ENCODE measurements at places on chromosomes 7 and 10.

- DNase-seq: no peak
These were observed 232.2 kb downstream of the TRIL start for GRCh38 chr7:28725911-28726310.

- DNase-seq: no peak
These were observed 348.5 kb upstream of the PRKCQ start for GRCh38 chr10:6928586-6928985.

DNA sequence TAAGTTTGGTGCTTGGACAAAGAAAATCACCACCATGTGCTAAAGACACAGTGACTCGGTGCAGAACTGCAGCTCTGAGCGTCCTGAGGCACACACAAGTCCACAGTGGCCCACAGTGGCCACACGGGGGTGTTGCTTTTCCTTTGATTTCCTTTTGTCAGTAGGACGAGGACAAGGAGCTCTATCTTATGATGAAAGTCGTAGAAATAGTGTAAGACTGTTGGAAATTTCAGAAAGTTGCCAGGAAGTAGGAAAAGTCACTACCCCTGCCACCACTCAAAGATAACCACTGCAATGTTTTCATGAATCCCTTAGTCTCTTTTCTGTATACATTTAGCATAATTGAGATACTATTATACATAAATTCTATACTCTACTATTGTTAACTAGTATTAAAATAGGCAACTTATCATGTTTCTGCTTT lies 146.0 kb downstream of the TNS3 start:
- DNase-seq: no peak

DNA sequence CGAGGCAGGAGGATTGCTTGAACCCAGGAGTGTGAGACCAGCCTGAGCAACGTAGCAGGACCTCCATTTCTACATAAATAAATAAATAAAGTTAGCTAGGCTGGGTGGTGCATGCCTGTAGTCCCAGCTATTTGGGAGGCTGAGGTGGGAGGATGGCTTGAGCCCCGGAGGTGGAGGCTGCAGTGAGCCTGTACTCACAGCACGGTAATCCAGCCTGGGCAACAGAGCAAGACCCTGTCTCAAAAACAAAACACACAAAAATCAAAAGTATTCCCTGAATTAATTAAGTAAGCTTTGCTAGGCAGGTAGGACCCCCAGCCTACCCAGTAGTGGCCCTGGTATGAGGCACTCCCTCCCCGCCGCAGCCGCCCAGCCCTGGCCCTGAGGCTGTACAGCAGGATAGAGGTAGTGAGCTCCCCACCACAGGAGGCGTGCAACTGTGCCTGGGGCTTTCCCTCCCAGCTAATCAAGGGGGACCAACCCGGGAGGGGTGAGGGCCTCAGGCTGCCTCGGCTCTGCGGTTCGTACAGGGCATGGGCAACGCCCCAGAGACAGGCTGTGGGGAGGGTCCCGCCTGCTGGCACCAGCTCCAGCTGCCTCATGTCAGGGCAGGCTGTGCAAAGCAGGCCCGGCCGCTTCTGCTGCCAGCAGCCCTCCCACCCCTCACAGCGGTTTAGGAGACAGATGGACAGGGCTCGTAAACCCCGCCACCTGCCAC lies 1.0 kb upstream of the CYP2W1 start:
- no peak for DNase-seq

DNA sequence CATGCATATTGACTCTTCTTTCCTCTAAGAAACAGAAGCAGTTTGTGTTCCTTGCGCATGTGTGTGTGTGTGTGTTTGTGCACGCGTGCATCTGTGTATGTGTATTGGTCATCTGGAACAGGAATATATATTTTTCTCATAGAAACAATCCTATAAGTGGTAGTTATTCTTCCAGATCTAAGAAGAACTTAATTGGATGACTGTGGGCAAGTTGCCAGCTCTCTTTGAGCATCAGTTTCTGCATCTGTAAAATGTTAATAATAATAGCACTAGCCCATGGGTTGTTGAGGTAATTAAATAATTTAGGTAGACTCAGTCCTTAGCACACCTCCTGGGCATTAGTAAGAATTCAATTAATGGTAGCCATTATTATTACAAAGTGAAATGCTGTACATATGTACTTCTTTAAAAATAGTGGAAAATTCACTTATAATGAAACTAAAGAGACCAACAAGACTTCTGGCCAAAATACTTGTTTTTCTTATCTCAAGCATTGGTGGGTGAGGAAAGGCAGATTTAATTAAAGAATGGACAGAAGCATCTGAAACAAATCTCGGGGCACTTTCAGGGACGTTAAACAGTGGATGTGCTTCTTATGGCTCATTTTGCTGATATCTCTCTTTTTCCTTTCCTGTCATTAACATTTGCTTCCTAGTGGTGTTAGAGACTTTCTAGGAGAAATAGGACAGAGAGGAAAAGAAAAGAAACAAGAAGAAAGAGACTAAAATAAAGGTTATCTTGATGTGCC lies 124.9 kb upstream of the HABP2 start:
- DNase-seq: no peak

DNA sequence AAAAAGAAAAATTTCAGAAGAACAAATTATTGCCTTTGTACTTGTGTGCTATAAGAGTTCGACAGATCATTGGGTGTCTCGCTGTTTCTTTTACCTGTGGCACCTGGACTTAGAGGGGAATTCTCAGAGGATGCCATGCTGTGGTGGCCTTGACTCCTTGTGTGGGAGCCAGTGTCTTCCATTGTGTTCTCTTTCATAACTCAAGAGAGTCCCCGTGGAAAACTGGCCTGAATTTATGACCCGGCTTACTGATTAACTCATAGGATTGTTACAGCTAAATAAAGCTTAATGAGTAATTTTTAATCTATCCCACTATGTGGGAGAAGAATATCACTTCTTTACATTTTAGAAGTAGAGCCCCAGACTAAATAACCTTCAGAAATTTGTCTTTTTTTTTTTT lies 54.5 kb downstream of the UBE3C start:
- DNase-seq: no peak

- DNase-seq: peak; percentile 46
These were observed at the start of gene NT5C3A for GRCh38 chr7:33062023-33062781. NT5C3A (minus strand) TSS chr7:33062776; CDS start chr7:33062705, 71 bp downstream.

DNA sequence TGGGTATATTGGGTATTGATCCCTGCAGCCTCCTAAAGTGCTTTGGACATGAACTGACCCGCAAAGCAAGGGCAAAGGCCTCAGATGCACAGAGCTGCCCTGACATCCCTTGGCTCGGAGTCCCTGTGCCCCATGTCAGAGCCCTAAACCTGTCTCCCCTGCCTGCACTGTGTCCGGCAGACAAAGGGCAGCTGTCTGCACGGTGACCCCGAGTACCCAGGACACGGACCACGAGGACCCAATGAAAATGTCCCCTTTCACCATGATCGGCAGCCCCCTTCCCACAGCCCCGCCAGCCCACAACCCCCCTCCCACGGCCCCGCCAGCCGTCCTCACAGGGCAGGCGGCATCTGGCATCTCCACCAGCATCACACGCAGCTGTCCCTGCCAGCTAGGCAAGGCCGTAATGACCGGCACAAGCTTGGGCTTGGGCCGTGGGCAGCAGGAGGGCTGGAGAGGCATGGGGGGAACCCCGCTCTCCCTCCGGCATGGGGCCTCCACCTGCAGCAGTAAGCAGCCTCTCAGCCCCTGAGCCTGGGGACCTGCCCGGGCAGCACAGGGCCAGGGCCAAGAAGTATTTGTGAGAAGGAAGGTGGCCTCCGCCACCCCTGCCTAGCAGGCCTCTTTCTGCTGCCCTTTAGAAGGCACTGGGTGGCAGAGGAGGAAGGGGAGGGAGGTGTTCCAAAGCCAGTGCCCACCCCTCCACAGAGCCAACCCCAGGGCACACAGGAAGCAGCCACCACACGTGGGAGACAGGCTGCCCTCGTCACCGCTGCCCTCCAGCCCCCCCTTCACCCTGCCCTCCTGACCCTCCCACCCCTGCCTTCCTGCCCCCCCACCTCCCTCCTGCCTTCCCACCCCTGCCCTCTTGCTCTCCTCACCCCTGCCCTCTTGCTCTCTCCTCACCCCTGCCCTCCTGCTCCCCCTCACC lies 10.1 kb downstream of the NUDT1 start:
- no peak for DNase-seq

DNA sequence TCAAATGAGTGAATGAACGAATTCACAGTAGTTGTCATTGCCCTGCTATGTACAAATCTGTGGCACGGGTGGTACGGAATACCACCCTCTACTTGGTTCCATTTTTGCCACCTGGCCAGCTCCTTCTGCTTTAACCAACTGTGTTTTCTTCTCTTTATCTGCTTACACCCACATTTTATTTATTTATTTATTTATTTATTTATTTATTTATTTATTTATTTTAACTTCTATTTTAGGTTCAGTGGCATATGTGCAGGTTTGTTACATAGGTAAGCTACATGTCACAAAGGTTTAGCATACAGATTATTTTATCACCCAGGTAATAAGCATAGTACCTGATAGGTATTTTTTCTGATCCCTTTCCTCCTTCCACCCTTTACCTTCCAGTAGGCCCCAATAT lies 42.2 kb upstream of the CAPZA2 start:
- DNase-seq: no peak

GRCh38 chr7:130070861-130071622 lies 708 bp downstream of the KLHDC10 start:
- DNase-seq: no peak

DNA sequence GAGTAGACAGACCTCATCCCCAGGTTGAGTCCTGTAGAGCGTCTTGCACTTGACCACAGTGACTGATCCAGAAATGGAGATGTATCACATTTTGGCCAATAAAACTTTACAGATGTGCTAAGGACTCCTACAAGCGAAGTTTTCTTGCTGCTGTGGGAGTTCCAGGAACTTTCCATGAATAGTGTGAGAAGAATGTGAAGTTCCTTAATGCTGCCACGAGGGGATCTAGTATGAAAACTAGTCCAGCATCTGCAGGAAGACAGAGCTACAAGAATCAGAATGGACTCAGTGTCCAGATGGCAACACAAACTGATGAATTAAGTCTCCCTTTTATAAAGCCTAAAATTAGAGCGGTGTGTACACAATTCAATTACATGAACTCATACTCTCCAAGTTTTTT lies 14.8 kb upstream of the LSM8 start:
- DNase-seq: no peak

- no peak for DNase-seq
These were observed 660 bp downstream of the VCL start for GRCh38 chr10:73998623-73998928.

GRCh38 chr7:74294191-74294998 lies 5.2 kb downstream of the CLIP2 start:
- no peak for DNase-seq

- no peak for DNase-seq
These were observed 23.4 kb downstream of the CAMK2G start for GRCh38 chr10:73850863-73851461.

GRCh38 chr10:77310288-77310840 lies 327.2 kb downstream of the KCNMA1 start:
- DNase-seq: no peak

DNA sequence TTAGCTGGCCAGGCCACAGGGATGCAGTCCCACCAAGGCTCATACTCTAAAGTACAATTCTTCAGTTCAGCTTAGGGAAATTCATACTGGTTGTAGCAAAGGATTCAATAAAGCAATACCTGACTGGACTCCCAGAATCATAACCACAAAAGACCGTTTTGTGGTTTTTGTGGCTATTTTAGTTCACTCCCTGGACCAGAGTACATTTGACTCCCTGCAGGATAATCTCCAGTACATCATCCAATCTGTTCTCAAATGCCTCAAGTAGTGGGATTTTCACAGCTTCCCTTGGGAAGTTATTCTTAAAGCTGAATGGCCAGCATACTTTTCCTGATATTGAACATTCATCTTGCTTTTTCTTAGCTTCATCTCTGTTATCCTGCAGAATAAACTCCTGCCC lies 29.3 kb upstream of the YAE1 start:
- no peak for DNase-seq

- no peak for DNase-seq
These were observed 66.0 kb upstream of the PAPSS2 start for GRCh38 chr10:87593702-87594101.

DNA sequence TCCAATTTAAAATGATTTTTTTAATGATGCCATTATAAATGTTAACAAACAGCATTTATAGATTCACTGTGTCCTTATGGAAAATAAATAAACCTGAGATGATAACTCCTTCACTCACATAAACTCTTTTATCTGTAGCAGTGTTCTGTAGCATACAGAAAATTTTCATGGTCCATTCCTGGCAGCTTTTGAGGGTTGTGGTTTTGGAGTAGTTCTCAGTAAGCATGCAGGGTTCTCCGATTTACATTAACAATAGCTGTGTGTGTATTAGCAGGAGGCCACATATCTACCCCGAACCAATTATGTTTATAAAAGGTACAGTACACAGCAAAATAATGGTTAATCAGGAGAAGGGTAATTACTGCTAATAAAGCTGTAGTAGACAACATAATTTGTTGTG lies 162.7 kb downstream of the CDCA7L start:
- DNase-seq: peak; percentile 51
